ENCODE measurements at places on chromosomes 12 and 14.
A peak's percentile ranks its signal among the peaks of the same experiment; 100 is the strongest.

GRCh38 chr14:101173698-101174521 is 270.4 kb upstream of the RTL1 start:
- DNase-seq = no peak

DNA sequence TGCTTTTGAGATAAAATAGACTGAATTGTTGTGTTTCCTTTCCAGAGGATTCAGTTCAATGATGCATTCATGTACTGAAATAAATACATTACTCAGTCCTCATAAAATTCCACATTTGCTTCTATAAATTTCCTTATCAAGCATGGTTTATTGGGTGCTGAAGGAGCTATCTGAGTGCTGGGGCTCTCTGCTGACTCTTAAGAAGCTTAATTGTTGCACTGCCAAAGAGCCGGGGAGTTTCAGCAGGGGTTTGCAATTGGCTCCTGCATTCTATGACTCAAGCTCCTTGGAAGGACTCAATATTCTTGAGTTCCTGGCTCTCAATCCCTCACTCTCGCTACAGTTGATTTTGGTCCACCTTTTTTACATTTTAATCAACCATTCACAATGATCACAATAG is 69.8 kb upstream of the PYGL start:
- DNase-seq = peak; percentile 19

DNA sequence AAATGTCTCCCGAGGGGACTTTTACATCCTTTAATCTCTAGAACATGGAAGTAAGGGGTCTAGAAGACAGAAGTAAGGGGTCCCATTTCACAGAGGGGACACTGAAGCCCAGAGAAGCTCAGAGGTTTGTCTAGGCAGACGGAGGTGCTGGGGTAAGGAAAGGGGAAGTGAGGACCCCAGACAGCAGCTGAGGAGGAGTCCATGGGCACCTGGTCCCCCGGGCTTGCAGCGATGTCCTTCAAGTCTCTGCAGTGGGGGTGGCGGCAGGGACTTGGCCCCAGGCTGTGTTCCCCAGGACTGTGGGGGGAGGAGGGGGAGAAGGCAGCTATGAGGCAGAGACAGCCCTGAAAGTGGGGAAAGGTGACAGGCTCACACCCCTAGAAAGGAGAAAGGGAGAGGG is 30.7 kb downstream of the DTX1 start:
- no peak for DNase-seq

DNA sequence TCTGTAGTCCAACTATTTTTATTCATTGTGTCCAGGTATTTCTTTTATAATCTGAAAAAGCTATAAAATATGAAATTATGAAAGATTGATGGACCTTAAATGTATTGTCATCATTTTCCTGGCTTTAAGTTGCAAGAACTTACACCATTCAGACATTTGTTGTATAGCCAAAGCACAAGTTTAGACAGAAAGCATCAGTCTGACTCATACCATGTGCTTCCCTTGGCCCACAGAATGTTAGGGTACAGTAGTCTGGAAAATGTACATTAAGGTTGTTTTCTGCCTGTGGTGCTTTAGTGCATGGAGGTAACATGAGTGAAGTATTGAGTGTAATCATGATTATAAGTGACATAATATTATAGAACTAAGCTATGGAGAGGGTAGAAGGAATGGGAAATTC is 1002.5 kb downstream of the BCL11B start:
- no peak for DNase-seq

DNA sequence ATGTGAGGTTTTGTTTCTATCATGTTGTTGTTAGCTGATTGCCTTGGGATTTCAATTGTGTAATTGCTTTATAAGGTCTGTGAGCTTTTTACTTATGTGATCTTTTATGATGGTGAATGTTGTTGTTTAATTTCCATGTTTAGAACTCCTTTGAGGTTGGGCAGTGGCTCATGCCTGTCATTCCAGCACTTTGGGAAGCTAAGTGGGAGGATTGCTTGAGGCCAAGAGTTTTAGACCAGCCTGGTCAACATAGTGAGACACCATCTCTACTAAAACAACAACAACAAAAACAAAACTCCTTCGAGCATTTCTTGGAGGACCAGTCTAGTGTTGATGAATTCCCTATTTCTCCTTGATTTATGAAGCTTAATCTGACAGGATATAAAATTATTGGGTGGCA is 102.1 kb upstream of the PMCH start:
- DNase-seq = no peak

DNA sequence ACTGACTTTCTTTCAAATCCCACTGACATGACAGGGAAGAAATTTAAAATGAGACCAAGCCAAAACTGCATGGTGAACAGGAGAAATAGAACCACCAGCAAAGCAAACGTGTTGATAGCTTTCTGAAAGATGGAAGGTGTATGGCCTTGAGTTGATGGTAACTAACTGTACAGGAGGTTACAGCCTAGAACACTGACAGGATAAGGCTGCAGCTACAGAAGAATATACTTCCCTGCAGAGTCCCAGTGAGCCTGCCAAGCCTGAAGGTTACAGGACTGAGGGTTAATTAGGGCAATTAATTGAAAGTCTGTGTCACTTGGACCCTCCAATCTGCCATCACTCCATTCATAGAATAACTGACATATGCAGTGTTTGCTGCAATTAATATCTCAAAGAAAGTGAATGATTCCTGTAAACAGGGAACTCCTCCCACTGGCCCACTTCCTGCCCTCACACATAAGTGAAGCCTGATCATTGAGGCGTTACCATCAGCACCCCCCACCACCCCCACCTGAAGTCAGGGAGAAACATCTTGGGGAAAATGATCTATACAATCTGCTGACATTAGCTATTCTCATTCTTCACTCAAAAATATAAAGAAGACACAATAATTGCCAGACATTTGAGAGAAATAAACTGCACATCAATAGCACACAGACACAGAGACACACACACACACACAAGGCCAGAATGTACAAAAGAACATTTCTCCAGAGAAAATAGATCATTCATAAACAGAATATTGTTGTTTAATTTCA is 73.4 kb downstream of the GTF2A1 start:
- DNase-seq = no peak

- no peak for DNase-seq
Measured at GRCh38 chr14:87386524-87386923, 606.5 kb downstream of the GALC start.

DNA sequence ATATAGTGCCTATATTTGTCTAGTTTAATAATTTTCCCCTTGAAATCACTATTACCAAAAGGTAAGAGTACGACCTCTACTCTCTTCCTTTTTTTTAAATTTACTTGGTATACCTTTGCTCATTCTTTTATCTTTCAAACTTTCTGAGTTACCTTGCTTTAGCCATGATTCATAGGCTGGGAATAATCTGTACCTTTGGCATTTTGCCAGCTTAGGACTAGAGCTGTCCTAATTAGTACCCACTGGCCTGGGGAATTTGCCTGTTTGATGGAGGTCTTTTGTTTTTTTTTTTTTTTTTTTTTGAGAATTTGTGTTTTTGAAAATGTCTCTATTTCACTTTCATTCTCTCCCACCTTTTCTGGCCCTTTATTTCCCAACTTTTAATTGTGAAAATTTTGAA is 8.7 kb upstream of the SLC4A8 start:
- DNase-seq = no peak

DNA sequence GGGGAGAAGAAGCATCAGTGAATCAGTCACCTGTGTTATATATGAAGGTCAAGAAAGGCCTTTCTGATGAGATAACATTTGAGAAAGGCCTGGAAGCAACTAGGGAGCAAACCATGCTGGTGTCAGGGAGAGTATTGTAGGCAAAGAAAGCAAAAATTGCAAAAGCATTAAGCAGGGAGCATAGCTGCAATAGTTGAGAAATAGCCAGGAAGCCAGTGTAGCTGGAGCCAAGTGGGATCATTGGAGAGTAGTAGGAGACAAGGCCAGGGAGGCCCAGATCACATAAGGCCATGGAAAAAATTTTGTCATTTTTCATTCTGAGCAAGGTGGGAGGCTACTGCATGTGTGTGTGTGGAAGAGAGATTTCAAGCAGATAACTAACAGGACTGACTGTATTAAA is 18.8 kb upstream of the MAGOHB start:
- no peak for DNase-seq

GRCh38 chr14:36935976-36936678 is 236.3 kb downstream of the SLC25A21 start:
- no peak for DNase-seq

- DNase-seq = no peak
Measured at GRCh38 chr14:66824251-66824650, 316.3 kb downstream of the GPHN start.

DNA sequence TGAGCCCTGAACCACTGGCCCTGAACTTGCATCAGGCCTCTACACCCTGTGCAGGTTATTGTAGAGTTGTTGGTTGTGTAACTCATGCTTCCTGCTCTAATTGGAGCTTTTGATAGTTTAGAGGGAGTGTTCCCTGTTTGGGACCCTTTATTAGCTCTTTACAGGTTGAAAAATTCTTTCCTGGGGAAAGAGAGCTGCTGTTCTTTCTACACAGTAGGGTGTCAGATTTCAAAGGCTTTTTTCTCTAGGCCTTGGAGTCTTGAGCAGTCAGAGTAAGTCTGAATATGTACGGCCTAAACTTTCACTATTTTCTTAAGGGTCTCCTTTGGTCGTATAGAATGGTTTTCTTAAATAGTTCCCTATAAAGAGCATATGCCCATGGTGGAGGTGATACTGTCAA is 60.8 kb upstream of the NEDD1 start:
- no peak for DNase-seq

DNA sequence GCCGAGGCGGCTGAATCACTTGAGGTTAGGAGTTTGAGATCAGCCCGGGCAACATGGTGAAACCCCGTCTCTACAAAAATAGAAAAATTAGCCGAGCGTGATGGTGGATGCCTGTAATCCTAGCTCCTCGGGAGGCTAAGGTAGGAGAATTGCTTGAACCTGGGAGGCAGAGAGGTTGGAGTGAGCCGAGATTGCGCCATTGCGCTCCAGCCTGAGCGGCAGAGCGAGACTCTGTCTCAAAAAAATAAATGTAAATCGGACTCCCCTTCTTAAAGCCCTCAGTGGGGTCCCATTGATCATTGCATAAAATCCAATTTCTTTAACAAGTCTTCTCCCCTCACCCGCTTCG is 908 bp downstream of the TDP1 start:
- no peak for DNase-seq

- DNase-seq = no peak
Measured at GRCh38 chr12:62642486-62642885, 175.9 kb downstream of the MON2 start.

GRCh38 chr12:132275110-132275531 is 54.3 kb downstream of the GALNT9 start:
- peak; percentile 20 for DNase-seq

DNA sequence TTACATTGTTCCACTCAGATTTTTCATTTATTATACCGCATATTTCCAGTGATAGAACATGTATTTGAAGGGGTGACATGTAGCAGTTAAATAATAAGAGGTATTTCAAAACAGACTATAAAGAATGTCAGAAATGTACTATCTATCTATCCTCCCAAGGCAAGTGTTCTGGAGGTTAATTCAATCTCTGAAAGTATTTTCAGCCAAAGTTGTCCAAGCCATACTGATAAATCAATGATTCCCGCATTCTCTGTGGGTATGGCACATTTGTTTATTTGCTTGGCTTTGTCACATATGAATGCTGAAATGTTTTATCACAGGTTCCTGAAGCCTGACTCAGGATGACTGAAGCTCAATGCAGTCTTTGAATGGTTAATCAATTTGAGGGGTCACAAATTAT is 35.8 kb downstream of the KCNH5 start:
- DNase-seq = no peak

GRCh38 chr12:52208424-52209165 is 16.8 kb upstream of the KRT80 start:
- no peak for DNase-seq

DNA sequence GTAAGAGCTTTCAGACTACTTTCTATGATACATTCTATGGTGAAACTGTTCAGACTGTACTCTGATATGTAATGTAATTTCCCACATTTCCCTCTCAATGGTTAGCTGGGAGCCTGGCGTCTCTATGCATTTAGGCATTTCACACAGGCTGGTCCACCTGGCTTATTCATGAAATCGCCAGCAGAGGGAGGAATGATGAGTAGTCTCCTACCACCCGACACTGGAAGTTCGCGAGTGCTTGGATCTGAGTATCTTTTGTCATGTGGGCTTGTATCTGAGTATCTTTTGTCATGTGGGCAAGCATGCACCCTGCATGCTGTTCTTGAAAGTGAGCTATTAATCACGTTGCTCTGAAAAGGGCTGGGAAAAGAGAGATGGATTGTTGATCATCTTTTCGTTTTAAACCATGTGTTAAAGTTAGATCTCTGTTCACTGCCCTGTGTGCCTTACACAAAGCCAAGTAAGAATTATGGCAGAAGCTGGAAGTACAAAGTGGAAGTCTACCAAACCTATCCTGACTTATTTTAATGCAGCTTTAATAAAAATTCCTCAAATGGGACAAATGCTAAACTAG is 235.0 kb downstream of the ATP23 start:
- DNase-seq = peak; percentile 14

DNA sequence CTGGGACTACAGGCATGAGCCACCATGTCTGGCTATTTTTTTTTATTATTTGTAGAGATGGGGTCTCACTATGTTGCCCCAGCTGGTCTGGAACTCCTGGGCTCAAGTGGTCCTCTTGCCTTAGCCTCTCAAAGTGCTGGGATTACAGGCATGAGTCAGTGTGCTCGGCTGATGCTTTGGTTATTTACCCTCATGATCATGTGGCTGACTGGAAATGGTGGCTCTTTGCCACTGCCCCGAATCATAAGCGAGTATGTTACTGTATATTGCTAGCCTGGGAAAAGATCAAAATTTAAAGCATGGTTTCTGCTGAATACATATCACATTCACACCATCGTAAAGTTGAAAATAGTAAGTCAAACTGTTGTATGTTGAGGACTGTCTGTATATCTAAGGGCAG is 101.1 kb downstream of the RGS6 start:
- no peak for DNase-seq

DNA sequence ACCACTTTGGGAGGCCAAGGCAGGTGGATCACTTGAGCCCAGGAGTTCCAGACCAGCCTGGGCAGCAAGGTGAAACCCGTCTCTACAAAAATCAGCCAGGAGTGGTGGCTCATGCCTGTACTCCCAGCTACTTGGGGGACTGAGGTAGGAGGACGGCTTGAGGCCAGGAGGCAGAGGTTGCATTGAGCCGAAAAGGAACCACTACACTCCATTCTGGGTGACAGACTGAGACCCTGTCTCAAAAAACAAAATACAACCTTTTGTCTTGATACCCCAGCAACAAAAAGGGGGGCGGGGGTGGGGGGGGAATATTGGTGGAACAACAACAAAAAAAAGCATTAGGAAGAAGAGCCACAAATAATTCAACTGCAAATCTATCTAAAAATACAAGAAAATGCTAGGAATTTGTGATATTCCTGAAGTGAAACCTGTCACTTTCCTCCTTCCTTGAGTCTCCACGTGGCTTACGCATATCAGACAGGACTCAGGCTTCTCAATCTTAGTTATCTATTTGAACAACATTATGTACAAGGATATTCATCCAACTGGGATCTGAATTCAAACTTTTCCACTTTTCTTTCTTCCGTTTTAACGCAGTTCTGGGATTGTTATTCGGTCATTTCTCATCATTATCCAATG is 1.3 kb downstream of the R3HDM2 start:
- DNase-seq = no peak

Measured in HFF-Myc (cell line).